ENCODE measurements at places on chromosomes 13 and 19.

- DNase-seq, result no peak
These were observed 16.3 kb downstream of the ELAVL1 start for GRCh38 chr19:7989071-7989575.

DNA sequence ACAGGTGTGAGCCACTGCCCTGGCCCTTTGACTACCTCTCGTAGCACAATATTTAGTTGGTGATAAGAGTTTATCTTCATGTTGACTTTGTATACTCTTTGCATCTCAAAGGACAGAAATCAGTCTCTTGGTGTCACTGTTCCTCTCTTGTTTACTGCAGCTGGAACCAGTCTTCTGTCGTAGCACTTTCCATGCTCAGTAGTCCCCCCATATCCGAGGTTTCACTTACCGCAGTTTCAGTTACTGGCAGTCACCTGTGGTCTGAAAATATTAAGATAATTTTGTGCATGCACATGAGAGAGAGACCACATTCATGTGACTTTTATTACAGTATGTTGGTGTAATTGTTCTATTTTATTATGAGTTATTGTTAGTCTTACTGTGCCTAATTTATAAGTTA, 49.1 kb downstream of the WASF3 start:
- DNase-seq, result no peak

DNA sequence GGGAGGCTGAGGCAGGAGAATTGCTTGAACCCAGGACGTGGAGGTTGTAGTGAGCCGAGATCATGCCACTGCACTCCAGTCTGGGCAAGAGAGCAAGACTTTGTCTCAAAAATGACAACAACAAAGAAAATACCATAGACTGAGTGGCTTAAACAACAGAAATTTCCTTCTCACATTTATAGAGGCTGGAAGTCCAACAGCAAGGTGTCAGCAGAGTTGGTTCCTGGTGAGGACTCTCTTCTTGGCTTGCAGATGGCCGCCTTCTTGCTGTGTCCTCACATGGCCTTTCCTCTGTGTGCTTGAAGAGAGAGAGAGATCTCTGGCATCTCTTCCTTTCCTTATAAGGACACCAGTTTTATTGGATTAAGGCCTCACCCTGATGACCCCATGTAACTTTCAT, 56.1 kb upstream of the ADGRE5 start:
- no peak for DNase-seq

GRCh38 chr13:32323912-32324311, 8.6 kb downstream of the BRCA2 start:
- DNase-seq, result no peak

Data from endothelial cell (in vitro differentiated cells).